ENCODE measurements at places on chromosomes 7 and 10. TPM values are rescaled to one million over a fixed set of nuclear protein-coding genes. Genes with fewer than 3 reads are reported as not detected.

DNA sequence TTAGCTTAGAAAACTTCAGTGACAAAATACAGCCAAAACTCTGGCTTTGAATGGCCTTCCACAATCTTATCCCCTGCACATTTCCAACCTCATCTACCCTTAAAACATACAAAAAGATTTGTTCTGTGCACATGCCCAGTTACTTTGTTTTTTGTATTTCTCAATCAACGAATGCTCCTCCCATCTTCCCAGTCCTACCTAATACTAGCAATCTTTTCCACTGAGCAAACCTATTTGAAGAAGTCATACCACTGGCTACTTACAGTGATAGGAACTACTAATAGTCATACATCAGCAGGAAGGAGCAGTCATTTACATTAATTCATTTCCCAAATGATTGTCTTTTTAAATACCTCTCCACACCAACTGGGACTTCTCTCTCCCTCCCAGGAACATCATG lies 2.5 kb downstream of the USP54 start:
- no peaks in the 10 kb centered on the region for H3K36me3 ChIP-seq
- no peak overlapping the region for H3K4me3 ChIP-seq
- DNase-seq = no peak
- H3K27me3 ChIP-seq = no peaks in the 10 kb centered on the region

GRCh38 chr7:6205971-6206660 lies 66.3 kb downstream of the CYTH3 start:
- H3K27ac ChIP-seq = no peak overlapping the region
- no peaks in the 10 kb centered on the region for H3K4me1 ChIP-seq
- no peak overlapping the region for H3K4me3 ChIP-seq
- no peaks in the 10 kb centered on the region for H3K27me3 ChIP-seq
- H3K36me3 ChIP-seq = no peaks in the 10 kb centered on the region

- no peak overlapping the region for H3K27ac ChIP-seq
- no peaks in the 10 kb centered on the region for H3K4me1 ChIP-seq
- no peaks in the 10 kb centered on the region for H3K36me3 ChIP-seq
- no peak overlapping the region for H3K4me3 ChIP-seq
- H3K27me3 ChIP-seq = no peaks in the 10 kb centered on the region
Measured at GRCh38 chr10:6722616-6723004, 142.5 kb upstream of the PRKCQ start.

DNA sequence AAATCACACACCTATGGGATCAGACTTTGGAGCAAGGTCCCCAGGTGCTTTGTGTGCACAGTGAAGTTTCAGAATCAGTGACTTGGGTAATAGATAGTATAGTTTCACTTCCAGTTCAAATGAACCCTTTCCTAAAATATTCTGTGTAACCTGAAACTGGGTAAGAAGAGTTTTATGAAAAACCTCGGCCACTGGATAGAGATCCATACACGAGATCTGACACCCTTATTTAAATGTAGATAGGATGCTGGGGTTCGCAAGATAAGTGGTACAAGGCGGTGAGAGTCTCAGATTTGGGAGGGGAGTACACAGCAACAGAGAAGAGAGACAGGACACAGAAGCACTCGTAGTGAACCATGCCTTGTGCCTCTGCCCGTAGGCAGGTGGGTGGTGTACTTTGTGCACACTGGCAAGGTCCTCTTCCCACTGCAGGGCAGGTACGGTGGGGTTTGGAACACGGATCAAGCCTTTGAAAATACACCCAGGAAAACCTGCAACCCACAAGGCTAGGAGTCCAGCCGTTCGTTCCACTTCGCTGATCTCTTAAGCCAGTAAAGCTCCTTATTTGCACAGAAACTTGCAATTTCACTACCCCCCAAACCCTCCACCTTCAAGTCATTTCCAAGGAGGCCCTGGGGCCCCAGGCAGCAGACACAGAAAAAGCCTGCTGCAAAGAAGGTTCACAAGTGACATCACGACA lies 162.8 kb downstream of the USP6NL start:
- H3K4me3 ChIP-seq = no peak overlapping the region
- H3K27me3 ChIP-seq = no peaks in the 10 kb centered on the region
- no peaks in the 10 kb centered on the region for H3K4me1 ChIP-seq
- no peak overlapping the region for H3K27ac ChIP-seq

DNA sequence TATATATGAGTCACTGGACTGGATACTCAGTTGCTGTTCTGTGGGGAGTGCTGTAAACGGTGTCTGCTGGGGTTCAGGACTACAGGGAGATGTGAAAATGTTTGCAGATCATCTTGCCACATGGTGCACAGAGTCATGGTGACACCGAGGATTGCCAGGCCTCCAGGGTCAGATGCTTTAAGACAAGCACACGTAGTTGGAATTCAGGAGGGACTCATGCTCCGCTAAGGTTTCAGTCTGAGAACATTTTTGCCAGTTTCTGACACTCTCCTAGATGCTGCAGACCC lies 211.3 kb downstream of the CXCL12 start:
- no peak overlapping the region for H3K27ac ChIP-seq
- H3K4me1 ChIP-seq = peaks cover 19% of the 10 kb centered on the region
- H3K4me3 ChIP-seq = no peak overlapping the region
- H3K27me3 ChIP-seq = no peaks in the 10 kb centered on the region
- H3K36me3 ChIP-seq = no peaks in the 10 kb centered on the region

DNA sequence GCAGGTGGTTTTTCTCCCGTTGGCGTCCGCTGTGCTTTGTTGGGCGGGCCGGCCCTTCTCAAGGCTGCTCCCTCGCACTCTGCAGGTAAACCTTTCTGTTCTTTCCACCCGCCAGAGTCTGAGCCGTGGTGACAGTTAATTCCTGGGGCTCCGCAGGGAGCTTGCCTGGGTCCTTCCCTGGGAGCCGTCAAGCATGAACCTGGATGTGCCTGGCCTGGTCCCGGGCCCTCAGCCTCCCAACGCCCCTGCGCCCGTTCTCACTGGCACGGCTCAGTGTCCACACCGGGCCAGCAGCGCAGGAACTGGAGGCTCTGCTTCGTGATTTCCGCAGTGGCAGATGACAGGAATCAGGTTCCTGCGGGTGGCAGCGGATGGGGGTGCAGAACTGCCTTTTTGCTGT lies 10.9 kb upstream of the NKX6-2 start:
- no peak for DNase-seq
- no peaks in the 10 kb centered on the region for H3K27me3 ChIP-seq
- H3K27ac ChIP-seq = no peak overlapping the region

DNA sequence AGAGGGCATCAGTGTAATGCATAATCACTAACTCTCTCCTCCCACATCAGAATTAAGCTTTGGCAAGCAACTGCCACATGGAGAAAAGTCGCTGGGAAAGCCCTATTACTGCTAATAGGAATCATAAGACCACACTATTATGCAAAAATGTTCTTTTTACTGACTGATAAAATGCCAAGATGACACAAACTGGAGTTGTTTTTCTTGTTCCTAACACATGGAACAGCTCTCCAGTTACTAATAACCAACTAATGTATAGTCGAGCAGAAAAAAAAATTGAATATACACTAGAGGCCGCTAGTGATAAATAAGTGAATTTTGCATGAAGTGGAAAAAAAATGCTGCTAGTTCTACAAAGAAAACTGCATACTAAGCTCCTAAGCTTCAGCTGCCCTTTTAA lies 165.6 kb downstream of the TPK1 start:
- no peak overlapping the region for H3K27ac ChIP-seq
- H3K4me1 ChIP-seq = no peaks in the 10 kb centered on the region
- no peaks in the 10 kb centered on the region for H3K36me3 ChIP-seq
- DNase-seq = no peak
- no peak overlapping the region for H3K4me3 ChIP-seq
- H3K27me3 ChIP-seq = no peaks in the 10 kb centered on the region

The HMX2 gene
- not detected for total RNA-seq

DNA sequence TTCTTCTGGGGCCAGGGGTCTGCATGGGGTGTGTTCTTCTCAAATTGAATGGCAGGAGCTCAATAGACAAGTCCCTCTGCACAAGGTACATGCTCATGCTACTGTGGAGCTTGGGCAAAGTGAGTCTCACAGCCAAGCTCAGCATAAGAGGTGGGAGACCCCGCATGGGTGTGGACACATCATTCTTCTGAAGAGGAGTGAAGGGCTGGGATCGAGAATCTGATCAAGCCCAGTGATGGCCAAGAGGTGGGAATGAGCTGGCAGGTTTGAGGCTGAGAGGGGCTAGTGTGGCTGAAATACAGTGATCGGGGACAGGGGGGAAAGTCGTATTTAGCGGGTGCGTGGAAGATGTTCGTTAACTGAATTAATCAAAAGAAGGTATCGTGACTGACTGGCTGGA lies 32.6 kb downstream of the CDH23 start:
- H3K4me3 ChIP-seq = no peak overlapping the region
- H3K27ac ChIP-seq = no peak overlapping the region
- H3K4me1 ChIP-seq = peaks cover under 1% of the 10 kb centered on the region
- DNase-seq = no peak

GRCh38 chr7:138749960-138750359 lies 47.8 kb upstream of the TMEM213 start:
- no peaks in the 10 kb centered on the region for H3K27me3 ChIP-seq
- H3K36me3 ChIP-seq = no peaks in the 10 kb centered on the region
- no peak overlapping the region for H3K27ac ChIP-seq
- no peak for DNase-seq
- H3K4me3 ChIP-seq = no peak overlapping the region
- no peaks in the 10 kb centered on the region for H3K4me1 ChIP-seq

The OR2A1 gene
- total RNA-seq = not detected

The CALHM3 gene
- total RNA-seq = not detected

The HERC4 gene
- total RNA-seq = 21.4 TPM

The LARP4B gene
- 61.6 TPM for total RNA-seq

The MRPS33 gene
- total RNA-seq = 4.6 TPM

- no peak for DNase-seq
- peaks cover 61% of the 10 kb centered on the region for H3K4me1 ChIP-seq
- H3K4me3 ChIP-seq = no peak overlapping the region
- H3K27ac ChIP-seq = peak overlapping the region; percentile 59
- no peaks in the 10 kb centered on the region for H3K36me3 ChIP-seq
Measured at GRCh38 chr7:105677817-105678573, 96.7 kb upstream of the EFCAB10 start.

GRCh38 chr10:72935361-72935760 lies 19.2 kb downstream of the PLA2G12B start:
- no peak overlapping the region for H3K27ac ChIP-seq
- H3K36me3 ChIP-seq = no peaks in the 10 kb centered on the region
- no peaks in the 10 kb centered on the region for H3K4me1 ChIP-seq
- no peak overlapping the region for H3K4me3 ChIP-seq

The ZNF518A gene
- 23.1 TPM for total RNA-seq
